ENCODE measurements at places on chromosomes 13 and 19. TPM values are rescaled to one million over a fixed set of nuclear protein-coding genes. Genes with fewer than 3 reads are reported as not detected.

DNA sequence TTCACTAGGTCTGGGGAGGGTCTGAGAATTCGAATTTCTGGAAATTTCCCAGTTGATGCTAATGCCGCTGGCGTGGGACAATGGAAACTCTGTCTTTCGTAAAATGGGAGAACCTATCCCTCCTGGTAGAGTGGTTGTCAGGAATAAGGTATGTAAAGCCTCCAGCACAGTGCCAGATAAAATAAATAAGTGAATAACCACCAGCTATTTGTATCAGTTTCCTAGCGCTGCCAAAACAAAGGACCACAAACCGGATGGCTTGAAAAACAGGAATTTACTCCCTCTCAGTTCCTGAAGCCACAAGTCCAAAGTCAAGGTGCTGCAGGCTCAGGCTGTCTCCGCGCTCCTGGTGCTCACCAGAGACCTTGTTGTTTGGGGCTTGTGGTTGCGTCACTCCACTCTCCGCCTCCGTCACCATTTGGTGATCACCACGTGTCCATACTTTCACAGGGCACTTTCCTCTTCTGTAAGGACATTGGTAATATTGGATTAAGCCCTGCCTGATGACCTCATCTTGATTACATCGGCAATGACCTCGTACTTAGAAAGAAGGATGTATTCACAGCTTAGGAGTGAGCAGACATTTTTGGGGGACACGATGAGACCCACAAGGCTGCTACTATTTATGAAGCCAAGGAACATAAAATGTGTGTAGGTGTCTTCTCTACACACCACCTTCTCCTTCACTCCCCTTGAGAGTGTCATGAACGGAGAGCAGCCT, 428.5 kb downstream of the IRS2 start:
- H3K36me3 ChIP-seq, result no peaks in the 10 kb centered on the region
- no peak for DNase-seq
- no peak overlapping the region for H3K27ac ChIP-seq
- peaks cover 5% of the 10 kb centered on the region for H3K4me1 ChIP-seq
- no peaks in the 10 kb centered on the region for H3K27me3 ChIP-seq
- H3K4me3 ChIP-seq, result no peak overlapping the region

DNA sequence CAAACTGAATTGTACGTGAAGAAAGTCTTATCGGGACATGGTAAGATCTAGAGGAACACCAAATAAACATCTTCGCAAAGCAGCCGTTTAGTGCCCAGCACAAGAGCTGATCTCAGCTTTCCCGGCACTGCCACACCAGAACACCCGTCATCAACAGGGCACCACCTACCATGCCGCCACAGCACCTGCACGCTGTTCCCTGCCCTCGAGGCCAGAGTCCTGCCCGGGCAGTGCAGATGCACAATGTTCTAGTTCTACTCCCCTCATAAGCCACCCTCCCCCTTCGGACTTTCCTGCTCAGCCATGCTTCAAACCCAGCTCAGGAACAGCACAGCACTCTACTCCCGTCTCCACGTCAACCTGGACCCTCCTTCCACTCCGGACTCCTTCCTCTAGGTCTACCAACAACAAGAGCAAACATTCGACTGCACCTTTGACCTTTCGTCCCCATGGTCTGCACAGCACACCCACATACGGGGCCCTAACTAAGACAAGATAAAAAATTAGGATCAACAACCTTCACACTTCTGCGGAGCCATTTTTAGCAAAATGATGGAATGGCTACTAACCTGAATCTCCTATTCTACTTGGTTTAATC, 25.1 kb downstream of the TUBGCP3 start:
- no peak for DNase-seq
- peaks cover 66% of the 10 kb centered on the region for H3K36me3 ChIP-seq
- no peak overlapping the region for H3K4me3 ChIP-seq
- H3K27ac ChIP-seq, result no peak overlapping the region
- no peaks in the 10 kb centered on the region for H3K27me3 ChIP-seq
- peaks cover 31% of the 10 kb centered on the region for H3K4me1 ChIP-seq

- no peaks in the 10 kb centered on the region for H3K36me3 ChIP-seq
- no peak overlapping the region for H3K4me3 ChIP-seq
- DNase-seq, result no peak
Measured at GRCh38 chr19:44367024-44367423, 10.5 kb upstream of the ZNF112 start.

GRCh38 chr19:46202426-46202825, 27.1 kb upstream of the IGFL1 start:
- no peak for DNase-seq
- no peaks in the 10 kb centered on the region for H3K36me3 ChIP-seq
- H3K27ac ChIP-seq, result no peak overlapping the region

DNA sequence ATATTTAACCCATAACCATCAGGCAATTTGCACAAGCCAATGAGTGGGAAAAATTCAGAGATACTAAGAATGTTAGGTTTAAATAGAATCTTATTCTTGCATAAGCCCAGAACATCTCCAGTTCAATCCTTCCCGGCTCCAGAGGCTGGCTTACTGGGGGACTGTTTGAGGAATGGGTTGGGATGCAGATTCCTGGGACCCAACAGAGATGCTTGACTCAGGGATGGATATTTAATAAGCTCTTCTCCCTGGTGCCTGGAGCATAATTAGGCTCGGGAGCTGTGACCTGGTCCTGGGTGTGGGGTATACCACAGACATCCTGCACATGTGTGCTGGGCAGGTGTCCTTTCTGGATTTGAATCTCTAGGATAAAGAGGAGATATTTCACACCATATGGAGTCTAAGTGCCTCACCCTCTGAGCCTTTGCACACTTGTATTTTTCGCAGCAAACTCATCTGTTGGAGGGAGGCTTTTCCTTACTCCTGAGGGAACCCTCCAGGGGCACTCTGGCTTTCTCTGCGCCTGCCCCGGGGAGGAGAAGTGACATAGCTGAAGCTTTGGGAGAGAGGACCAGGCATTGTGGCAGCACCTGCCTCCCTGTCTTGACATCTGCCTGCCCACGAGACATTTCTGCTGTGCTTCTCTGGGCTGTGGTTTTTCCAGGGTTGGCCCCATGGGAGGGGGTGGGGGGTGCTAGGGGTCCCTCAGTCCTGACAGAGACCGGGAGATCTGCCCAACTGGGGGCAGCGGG, 36.1 kb upstream of the ANKRD10 start:
- H3K4me3 ChIP-seq, result no peak overlapping the region
- no peaks in the 10 kb centered on the region for H3K27me3 ChIP-seq
- H3K36me3 ChIP-seq, result no peaks in the 10 kb centered on the region
- no peaks in the 10 kb centered on the region for H3K4me1 ChIP-seq
- DNase-seq, result no peak
- H3K27ac ChIP-seq, result no peak overlapping the region

GRCh38 chr19:1356508-1356865, 27.2 kb upstream of the NDUFS7 start:
- H3K4me3 ChIP-seq, result peak overlapping the region; percentile 69
- no peak overlapping the region for H3K27ac ChIP-seq
- peaks cover 6% of the 10 kb centered on the region for H3K4me1 ChIP-seq
- peaks cover 11% of the 10 kb centered on the region for H3K36me3 ChIP-seq
- no peaks in the 10 kb centered on the region for H3K27me3 ChIP-seq

- DNase-seq, result no peak
- peak overlapping the region; percentile 26 for H3K27ac ChIP-seq
- peaks cover 9% of the 10 kb centered on the region for H3K4me1 ChIP-seq
- no peaks in the 10 kb centered on the region for H3K27me3 ChIP-seq
Measured at GRCh38 chr19:53131085-53131590, 1.6 kb downstream of the ZNF415 start.

GRCh38 chr19:13260883-13261653, 110.9 kb downstream of the IER2 start:
- H3K27me3 ChIP-seq, result peaks cover 14% of the 10 kb centered on the region
- no peak for DNase-seq
- H3K4me1 ChIP-seq, result no peaks in the 10 kb centered on the region
- no peak overlapping the region for H3K4me3 ChIP-seq
- no peaks in the 10 kb centered on the region for H3K36me3 ChIP-seq

- no peaks in the 10 kb centered on the region for H3K4me1 ChIP-seq
- no peak for DNase-seq
- H3K4me3 ChIP-seq, result no peak overlapping the region
- no peak overlapping the region for H3K27ac ChIP-seq
- H3K27me3 ChIP-seq, result peaks cover 22% of the 10 kb centered on the region
Measured at GRCh38 chr19:51524666-51525264, 6.7 kb downstream of the SIGLEC6 start.

GRCh38 chr19:18156841-18157464, 4.0 kb downstream of the PIK3R2 start:
- H3K4me1 ChIP-seq, result peaks cover 59% of the 10 kb centered on the region
- H3K36me3 ChIP-seq, result no peaks in the 10 kb centered on the region
- no peaks in the 10 kb centered on the region for H3K27me3 ChIP-seq
- peak; percentile 90 for DNase-seq

- DNase-seq, result no peak
- H3K27ac ChIP-seq, result no peak overlapping the region
- no peaks in the 10 kb centered on the region for H3K4me1 ChIP-seq
- no peak overlapping the region for H3K4me3 ChIP-seq
- no peaks in the 10 kb centered on the region for H3K36me3 ChIP-seq
Measured at GRCh38 chr13:21913010-21913409, 242.1 kb downstream of the FGF9 start.

GRCh38 chr13:54706336-54706735, 1677.7 kb downstream of the OLFM4 start:
- H3K27ac ChIP-seq, result no peak overlapping the region
- no peak for DNase-seq

DNA sequence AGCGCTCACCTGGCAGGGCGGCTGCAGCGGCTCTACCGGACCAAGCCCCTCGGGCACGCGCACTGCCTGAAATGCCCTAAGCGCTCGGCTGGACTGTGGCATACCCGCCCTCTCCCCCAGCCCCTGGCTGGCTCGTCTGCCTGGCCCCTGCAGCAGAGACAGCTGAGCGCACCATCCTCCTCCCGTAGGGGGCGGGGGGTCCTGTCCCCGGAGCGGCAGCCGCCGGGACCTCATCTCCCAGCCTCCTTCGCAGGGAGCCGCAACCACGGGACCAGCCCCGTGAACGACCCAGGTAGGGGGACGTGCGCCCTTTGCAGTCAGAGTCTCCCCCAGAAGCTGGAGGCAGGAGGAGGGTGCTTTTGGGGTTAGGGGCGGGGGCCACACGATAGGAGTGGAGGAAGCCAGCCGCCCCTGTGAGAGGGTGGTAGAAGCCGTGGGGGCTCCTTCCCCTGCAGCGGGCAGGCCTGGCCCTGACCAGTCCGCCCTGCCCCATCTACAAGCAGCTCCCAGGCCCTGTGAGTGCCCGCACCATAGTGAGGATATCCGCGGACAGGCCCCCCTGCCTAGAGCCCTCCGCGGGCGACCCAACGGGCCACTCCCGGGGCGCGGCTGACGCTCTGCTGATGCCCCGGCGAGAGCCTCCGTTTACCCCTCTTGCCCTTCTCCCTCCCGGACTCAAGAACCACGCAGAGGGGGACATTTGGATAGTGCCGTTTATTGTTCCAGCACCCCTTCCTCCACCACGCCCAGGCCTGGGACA, 34.2 kb downstream of the ZNF787 start:
- peak overlapping the region; percentile 51 for H3K27ac ChIP-seq
- H3K4me1 ChIP-seq, result peaks cover 30% of the 10 kb centered on the region
- H3K36me3 ChIP-seq, result peaks cover 25% of the 10 kb centered on the region
- no peak for DNase-seq
- no peak overlapping the region for H3K4me3 ChIP-seq
- H3K27me3 ChIP-seq, result no peaks in the 10 kb centered on the region

Gene IZUMO2
- total RNA-seq, result not detected

Gene LILRB5
- 6.2 TPM for total RNA-seq

Gene STOML3
- total RNA-seq, result not detected

Gene RPS28
- 1,112 TPM for total RNA-seq

Gene ZNF471
- total RNA-seq, result 7.7 TPM

Gene RFPL4AL1
- not detected for total RNA-seq
